Stromal cell of bone marrow (primary cell): ENCODE measurements at places on chromosomes 5 and 9.

DNA sequence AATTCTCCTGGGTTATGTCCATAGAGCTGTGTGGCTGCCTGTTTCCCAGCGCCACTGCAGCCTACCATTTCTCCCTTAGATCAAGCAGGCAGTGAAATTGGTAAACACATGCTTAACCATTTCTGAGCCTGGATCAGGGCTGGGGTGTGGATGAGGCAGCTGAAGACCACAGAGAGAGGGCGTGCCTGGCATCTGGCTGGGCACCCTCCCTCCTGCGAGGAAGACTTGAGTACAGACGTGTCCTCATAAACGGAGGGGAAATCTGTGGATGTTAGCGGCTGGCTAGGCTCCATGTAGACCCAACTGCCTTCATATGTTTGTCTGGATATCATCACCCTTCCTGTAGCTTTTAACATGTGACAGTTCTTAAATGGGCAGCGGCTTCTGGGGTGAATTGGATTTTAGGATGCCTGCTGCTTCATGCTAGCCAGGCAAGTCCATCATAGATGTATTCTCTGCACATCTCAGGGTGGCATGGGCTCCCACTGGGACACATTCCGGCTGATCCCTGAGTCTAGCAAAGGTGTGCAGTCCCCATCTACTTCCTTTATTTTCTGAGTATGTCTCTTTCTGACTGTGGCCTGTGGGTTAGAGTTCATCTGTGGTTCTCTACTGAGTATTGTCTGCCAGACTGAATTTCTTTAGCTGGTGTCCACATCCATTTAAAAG lies 11.0 kb downstream of the RGS3 start:
- DNase-seq: no peak

DNA sequence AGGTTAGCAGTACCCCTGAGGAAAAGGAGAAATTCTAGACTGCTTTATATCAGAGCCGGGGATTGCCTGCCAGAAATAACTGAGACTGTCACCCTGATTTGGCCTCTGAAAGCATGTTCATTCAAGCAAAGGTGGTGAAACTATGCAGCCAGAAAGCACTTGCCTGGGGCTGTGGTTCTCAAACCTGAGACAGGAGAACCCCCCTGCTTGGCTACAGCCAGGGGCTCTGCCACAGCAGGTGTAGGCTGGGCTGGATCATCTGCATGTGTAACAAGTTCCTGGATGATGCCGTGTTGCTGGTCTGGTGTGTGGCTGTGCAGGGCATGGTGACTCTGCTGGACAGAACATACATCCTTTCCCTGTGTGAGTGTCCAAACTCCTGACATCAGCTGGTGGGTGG lies 157.8 kb downstream of the NXNL2 start:
- DNase-seq: no peak

- DNase-seq: no peak
Measured at GRCh38 chr9:135780626-135781025, 78.6 kb downstream of the KCNT1 start.

- DNase-seq: no peak
Measured at GRCh38 chr5:181051841-181052671, 12.0 kb downstream of the BTNL9 start.

DNA sequence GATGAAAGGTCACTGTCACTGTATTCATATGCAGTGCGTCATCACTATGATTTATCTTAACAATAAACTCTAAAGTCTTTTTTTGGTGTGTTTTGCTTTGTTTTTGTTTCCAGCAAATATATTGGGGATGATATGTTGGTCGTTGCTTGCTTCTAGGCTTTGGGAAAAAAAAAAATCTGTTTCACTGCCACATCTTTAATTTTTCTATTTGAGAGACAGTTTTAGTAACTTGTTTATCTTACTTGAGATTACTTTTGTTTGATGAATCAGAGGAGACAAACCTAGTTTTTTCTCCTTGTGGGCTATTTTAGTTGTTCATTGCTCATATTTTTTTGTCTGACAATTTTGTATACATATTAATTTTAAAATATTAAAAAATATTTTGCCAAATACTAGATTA lies 19.4 kb downstream of the CWC27 start:
- no peak for DNase-seq

DNA sequence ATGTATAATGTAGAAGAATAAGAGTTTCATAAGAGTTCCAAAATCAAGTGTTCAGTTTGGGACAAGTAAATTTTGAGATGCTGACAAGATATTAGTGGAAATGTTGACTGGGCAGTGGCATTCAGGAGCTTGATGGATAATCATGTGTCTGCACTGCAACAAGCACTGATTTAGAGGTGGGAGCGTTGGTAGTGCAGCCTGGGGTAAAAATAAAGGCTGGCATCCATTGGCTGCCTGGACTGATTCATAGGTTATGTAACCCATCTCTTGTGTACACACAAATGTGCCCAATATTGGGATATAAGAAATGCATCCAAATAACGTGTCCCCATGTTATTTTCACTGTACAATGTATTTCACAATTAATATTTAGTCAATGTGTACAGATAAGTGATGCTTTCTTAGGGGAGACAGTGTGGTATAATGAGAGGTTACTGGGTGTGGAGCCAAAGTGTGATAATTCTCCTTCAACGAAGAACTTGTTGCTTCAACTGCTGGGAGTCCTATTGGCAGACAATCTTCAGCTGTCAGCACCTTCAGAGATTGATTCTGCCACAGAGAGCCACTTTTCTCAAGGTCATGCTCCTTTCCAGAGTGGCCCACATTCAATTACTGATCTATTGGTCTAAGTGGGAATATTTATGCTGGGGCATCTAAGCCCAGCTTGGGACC lies 20.9 kb upstream of the SMC2 start:
- no peak for DNase-seq

DNA sequence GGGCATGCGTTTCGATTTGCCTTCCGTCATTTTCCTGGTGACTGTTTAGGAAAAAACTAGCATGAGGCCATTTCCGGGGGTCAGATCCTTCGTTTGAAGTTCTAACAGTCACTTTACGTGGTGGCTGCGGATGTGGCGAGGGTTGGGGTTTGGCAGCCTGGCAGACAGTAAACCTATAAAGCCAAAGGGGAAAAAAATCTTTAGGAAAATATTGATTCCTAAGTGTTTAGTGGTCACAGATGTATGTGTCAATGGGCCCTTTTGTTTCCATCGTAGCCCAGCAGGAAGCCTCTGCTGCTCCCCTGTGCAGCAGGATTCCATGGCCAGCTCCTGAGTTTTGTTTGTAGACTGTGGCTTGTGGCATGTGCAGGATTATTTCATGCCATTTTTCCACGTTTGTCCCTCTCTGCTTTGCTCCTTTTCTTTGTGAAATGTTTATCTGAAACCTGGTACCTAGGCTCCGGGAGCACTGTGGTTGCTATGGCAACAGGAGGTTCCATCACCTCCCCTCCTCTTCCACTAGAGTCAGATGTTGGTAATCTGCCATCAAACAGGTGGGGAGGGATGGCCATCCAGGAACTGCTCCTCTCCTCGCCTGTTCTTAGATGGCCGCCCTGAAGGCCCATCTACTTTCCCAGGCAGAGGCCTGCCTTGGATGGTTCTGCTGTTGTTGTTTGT lies 202.3 kb downstream of the AOPEP start:
- no peak for DNase-seq

- no peak for DNase-seq
Measured at GRCh38 chr9:19551124-19551929, 142.5 kb downstream of the ACER2 start.

GRCh38 chr5:93674866-93675459 lies 66.4 kb downstream of the POU5F2 start:
- DNase-seq: no peak

DNA sequence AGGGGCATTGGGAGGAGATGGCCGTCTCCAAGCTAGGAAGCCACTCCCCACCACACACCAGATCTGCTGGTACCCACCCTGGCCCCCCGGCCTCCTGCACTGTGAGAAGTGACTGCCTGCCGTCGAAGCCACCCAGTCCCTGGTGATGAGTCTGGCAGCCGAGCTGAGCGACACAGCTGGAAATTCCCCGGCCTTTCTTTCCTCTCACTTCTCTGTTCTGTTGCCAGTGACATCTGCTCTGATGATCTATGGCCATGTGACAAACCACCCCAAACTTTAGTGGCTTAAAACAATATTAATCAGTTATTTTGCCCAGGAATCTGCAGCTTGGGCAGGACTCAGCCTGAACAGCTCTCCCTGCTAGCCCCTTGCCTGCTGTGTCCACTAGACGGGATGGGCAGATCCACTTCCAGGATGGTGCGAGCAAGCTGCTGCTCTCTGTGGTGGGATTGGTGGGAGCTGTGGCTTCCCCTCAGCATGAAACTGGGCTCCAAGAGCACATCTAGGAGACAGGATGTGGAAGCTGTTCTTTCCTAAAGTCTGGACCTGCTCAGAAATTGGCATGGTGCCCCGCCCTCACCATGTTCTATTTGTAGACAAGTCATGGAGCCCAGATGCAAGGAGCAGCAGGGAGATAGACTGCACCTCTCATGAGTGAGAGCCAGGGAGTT lies 211.2 kb downstream of the GADD45G start:
- no peak for DNase-seq

GRCh38 chr9:114616684-114617520 lies 5.8 kb downstream of the TMEM268 start:
- DNase-seq: no peak

DNA sequence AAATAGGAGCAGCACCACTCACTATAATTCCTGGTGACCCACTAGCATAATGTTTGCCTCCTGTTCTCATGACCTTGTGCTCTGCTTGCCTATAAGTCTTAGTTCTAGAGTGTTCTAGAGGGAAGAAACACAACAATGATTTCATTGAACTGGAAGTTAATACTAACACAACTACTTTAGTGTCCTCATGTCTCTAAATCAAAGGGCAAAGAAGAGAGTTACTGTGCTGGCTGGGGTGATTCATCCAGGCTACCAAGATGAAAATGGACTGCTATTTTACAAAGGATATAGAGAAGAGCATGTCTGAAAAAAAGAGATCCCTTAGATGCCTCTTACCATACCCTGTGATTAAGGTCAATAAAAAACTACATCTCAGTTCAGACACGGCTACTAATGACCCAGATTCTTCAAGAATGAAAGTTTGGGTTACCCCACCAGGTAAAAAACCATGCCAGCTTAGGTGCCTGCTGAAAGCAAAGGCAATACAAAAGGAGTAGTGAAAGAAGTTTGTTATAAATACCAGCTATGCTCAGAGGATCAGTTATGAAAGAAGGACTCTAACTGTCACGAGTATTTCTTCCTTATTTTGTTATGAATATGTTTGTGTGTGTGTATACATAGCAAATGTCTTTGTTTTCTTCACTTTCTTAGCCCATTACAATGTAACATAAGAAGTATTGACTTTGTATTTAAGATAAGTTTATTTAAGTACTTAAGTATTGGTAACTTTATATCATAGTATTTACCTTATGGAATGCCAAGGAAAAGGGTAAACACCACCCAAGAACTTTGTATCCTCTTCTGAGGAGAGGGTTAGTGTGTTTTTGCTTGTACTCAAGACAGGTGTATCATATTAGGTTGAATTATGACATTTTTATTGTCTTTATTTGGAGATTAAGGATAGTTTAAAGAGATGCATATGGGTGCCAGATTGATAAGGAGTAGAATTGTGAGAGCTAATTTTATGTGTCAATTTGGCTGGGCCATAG lies 314.1 kb upstream of the PTGER4 start:
- DNase-seq: no peak

- DNase-seq: no peak
Measured at GRCh38 chr9:76116913-76117312, 226.4 kb downstream of the PCSK5 start.

DNA sequence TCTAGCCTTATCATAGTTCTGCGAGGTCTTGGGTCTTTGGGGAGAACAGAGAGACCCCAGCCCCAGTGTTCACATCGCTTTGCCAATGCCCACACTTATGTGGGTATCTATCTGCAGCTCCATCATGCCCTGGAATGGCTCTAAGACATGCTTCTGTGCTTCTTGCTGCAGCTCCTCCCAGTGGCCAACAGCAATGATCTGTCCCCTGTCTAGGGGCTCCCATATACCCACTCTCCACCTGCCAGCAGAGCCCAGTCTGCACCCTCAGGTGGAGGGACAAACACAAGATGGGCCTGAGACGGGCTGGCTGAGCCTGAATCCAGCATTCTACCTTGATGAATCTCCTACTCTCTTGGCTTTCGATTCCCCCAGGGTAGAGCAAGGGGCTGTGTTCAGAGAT lies 14.6 kb upstream of the DAP start:
- no peak for DNase-seq

GRCh38 chr9:98209530-98209929 lies 17.1 kb upstream of the CORO2A start:
- DNase-seq: no peak

GRCh38 chr5:100469767-100470166 lies 65.4 kb upstream of the FAM174A start:
- no peak for DNase-seq

- DNase-seq: no peak
Measured at GRCh38 chr9:3323714-3324113, 202.1 kb downstream of the RFX3 start.

GRCh38 chr5:90680921-90681563 lies 122.4 kb downstream of the ADGRV1 start:
- no peak for DNase-seq

DNA sequence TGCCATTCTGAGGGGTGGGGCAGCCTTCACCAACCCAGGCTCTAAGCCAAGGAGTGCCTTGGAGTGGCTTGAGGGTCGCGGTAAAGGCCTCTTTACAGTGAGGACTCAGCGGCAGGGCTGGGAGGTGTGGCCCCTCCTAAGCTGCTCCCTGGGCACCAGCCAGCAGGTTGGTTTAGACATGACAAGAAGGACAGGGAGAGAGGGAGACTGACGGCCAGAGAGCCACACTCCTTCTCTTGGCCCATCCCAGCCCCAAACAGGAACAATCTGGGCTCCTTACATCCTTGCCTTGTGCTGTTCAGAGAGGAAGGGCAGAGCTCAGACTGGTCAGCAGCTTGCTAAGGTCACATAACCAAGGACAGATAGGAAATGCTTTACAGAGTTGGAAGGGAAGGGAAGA lies 94.5 kb downstream of the LMX1B start:
- DNase-seq: no peak

DNA sequence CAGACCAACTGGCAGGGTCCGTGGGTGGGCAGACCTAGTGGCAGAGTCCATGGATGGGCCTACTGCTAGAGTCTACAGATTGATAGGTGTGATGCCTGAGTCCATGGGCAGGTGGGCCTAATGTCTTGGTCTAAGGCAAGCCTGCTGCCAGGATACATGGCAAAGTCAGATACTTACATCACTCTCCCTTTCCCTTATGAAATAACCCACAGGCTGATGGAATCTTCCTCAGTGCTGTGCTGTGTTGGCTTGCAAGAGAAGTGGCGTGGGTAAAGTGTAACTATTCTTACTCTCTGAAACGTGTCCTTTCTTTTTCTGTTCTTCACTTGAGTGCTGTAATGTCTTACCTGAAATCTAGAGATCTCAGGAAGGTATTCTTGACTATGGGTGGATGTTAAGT lies 67.3 kb upstream of the ADRB2 start:
- no peak for DNase-seq

- peak; percentile 66 for DNase-seq
Measured at GRCh38 chr5:55936100-55936693, 58.6 kb downstream of the IL6ST start.
